ENCODE measurements at places on chromosomes 2 and 18.

GRCh38 chr2:182318466-182319220, 108.2 kb downstream of the PDE1A start:
- DNase-seq = no peak

DNA sequence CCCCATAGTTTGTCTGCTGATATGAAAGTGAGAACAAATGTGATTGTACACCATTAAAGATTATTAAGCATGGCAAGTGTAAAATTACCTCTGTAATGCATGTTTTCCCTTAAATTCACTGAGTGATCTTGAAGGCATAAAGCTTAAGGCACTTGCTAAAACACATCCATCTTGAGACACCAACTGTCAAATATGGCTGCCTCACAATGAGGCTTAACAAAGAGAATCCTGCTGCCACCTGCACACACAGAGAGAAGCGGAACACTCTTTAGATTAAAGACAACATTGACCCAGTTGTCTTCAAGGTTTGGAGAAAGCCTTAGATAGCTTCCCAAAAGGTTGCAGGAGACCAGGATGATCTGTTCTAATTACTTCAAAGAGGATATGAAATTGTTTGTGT, 803.6 kb upstream of the GYPC start:
- no peak for DNase-seq

DNA sequence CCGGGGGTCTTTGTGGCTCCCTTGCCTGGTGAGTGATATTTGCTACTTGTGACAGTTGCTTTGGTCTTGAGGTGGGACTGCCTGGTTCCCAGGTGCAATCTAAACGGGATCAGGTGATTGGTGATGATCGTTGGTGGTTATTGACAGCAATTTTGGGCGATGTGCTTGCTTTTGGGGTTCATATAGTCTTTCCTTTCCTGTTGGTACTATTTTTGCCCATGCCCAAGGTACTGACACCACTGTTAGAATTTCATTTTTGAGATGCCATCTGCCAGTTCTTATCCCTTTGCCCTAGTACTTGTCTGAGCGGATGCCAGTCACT, 573 bp downstream of the WDR7 start:
- DNase-seq = no peak

DNA sequence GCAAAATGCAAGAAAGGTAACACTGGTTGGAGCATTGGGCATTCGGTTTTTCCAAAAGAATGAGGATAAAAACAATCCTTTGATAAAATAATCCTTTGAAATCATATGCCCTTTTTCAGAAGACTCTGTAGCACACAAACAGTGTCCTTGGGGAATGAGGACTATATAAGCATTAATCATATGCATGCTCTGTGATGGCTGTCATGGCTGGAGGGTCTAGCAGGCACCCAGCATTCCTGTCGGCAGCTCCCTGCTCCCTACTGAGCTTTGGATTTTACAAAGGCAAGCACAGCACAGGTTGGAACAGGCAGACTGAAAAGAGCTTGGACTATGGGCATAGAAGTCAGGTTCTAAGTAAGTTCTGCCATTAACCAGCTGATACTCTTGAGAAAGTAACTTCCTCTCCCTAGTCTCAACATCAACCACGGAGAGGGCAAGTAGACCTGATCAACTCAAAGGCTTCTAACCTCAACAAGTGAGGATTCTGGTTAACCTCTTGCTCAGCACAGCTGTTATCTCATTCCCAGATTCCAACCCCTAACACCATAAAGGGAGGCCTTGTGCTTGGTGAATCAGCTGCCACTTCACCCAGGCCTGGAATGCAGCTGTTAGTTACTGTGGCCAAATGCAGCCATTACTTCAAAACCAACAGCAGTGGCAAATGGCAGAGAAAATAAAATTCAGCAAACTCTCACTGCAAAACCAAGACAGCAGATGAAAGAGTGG, 29.5 kb downstream of the GALNT14 start:
- no peak for DNase-seq

DNA sequence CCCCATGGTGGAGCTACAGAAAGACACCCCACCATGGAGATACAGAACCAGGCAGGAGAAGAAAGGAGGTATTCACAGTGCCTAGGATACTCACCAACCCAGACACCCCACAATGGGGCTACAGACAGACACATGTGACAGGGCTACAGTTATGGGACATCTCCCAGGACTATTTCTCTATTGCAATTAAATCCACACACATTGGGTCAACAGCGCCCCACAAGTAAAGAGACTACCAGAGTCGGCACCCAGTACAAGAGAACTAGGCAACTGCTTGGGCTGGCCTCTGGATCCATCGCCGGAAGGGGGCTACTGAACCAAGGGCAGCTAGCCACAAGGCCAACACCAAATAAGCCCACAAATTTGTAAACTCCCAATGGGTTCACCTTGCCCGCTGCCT, 310.1 kb upstream of the NCKAP5 start:
- no peak for DNase-seq

- no peak for DNase-seq
Measured at GRCh38 chr2:121575800-121576199, 45.1 kb downstream of the RNU4ATAC start.

- no peak for DNase-seq
Measured at GRCh38 chr2:176391148-176391419, 121.8 kb downstream of the MTX2 start.

DNA sequence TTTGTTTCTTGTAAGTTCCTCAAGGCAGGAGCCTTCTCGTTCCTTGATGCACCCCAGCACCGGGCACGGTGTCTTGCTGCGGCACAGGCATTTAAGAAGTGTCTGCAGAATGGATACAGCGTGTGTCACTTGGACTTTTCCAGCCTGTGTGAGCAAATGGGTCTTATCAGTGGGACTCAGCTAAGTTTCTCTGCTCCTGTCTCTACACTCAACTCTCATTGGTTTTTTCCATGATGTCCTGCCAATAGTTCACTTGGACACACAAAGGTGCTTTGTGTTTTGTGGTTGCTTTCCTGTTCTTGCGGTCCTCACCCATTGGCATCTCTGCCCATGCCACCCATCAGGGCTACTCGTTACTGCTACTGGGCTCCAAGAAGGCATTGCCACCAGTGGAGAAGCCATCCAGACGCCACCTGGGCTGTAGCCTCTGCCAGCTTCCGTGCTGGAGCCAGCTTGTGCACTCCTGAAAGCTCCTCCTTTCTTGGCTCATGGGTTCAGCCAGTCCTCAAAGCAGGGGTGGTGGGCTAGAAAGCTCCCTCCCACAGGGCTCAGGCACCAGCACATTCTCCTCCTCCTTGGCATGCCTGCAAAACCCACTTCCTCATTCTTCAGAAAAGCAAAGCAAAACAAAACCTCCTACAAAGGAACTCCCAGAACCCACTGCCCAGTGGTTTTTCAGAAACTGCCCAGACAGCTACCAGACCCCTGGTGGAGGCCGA, 41.4 kb downstream of the IL1R2 start:
- DNase-seq = no peak

GRCh38 chr2:102049756-102050443, 58.1 kb downstream of the IL1R2 start:
- no peak for DNase-seq

DNA sequence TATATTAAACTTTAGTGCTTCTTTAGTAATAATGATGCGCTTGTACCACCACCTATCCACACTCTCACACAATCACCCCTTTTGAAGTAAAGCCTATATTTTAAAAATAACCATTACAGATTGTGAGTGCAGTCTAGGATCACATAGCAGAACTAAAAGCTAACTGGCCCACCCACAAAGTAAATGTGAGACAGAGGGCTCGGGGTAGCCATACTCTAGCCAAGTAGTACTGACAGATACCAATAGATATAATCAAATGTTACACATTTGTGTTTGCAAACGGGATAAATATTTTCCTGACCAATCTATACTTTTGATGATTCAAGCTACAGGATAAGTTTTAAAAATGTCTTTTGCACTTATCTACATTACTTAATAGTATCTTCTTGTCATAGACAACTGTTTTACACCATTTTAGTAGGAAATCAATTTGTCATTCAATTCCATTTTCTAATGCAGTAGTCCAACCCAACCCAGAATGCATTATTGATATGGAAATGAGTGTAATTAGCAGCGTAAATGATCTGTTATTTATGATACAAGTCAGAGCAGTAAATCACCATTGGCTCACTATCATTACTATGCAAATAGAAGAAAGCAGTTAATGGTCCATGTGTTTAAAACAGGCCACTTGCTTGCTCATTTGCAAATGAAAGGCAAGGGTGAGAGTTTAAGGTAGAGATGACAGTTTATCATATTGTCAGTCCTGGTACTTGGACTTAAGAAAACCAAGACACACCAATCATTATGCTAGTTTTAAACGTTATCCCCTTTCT, 111.8 kb downstream of the ERBB4 start:
- DNase-seq = no peak

DNA sequence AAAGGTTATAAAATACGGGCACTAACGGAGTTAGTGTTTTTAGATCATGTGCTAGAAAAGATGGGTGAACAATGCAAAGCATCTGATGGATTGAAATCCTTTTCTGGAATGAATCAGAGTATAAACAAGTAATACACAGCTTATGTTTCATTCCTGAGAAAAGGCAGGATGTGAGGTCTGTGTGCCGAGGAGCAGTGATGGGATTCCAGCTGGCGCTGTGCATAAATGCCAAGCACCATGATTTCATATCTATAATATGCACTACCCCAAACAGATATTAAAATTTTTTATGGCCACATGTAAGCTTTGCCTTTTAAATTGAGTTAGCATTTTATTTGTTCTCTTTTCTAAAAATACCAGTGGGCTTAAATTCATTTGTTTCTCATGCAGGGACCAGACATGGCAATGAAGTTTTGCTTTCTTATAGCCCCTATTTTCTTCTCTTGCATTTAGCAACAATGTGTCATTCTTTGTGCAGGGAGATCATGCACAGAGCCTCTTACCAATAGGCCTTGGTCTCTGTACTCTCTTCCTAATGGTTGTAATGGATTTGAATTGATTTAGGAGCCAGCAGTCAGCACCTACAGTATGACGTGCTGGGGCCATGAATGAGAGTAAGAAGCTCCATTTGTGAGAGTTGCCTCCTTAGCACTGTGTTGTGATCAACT, 323.9 kb downstream of the SLC8A1 start:
- no peak for DNase-seq

DNA sequence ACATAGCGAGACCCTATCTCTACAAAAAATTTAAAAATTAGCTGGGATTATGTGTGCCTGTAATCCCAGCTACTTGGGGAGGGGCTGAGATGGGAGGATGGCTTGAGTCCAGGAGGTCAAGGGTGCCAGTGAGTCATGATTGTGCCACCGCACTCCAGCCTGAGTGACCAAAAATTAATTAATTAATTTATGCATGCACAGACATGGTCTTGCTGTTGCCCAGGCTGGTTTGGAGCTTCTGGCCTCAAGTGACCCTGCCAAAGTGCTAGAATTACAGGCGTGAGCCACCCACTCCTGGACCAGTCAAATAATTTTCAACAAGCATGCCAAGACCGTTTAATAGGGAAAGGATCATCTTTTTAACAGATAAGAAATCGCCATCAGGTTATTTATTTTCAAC, 57.7 kb upstream of the TFCP2L1 start:
- DNase-seq = no peak

DNA sequence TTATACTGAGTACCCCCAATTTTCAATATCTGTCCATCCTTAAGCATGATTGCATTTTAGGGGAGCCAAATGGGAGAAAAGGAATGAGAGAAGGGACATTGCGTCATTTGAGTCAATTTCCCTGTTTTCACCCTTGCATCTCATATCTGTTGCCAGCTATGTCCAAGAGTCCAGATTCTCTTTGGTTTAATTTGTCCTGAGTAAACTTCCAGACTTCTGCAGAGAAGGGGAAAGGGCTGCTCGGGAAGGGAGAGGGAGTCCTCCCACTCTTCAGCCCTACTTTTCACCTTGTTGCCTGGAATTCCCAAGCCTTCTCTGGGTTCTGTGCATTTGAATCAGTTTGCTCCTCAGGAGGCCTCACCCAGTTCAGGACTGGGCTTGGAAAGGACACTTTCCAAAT, 16.5 kb downstream of the GREB1 start:
- no peak for DNase-seq

GRCh38 chr18:24819141-24819890, 358.9 kb downstream of the HRH4 start:
- no peak for DNase-seq

DNA sequence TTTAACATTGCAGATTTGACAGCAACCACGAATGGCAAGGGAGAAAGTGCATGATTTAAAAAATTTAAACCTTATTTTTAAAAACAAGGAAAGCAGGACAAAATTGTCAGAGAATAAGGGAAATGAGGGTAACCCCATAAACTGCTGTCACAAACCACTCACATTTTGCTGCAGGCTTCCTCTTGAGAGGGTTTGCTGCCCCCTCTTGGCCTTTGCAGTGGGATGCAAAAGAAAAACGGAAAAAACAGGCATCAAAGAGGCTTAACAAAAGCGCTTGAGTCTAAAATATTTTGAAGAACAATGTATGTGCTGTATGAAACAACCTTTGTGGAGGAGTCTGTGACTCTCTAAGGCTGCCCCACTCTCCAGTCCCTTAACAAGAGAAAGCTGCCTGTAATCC, 91.6 kb downstream of the TMX3 start:
- DNase-seq = peak; percentile 53

GRCh38 chr18:48011926-48012465, 81.5 kb upstream of the SMAD2 start:
- no peak for DNase-seq
